ENCODE measurements at places on chromosomes 4 and X.

DNA sequence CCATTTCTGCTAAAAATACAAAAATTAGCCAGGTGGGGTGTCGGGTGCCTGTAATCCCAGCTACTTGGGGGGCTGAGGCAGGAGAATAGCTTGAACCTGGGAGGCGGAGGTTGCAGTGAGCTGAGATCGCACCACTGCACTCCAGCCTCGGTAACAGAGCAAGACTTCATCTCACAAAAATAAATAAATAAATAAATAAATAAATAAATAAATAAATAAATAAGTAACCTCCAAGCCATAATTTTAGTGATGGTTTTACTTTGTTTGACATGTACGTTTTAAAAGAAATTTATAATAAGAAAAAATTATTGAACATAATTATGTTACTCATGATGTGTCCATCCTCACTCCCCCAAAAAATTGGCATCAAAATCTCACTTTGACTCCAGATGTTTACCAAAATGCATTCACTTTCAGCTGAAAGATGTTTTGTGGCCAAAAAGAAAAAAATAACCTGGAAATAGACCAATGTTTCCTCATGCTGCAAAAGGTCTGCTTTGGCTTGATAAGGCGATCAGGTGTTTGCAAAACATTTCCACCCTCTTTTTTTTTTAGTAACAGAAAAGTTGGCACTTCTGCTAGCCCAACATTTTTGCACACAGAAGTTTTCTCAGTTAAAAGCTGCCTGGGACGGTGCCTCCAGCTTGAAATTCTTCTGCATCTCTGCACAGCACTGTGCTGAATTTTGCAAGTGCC, 42.2 kb upstream of the DHRSX start:
- no peak for DNase-seq

- DNase-seq, result no peak
Measured at GRCh38 chr4:72959411-72959810, 110.1 kb downstream of the COX18 start.

DNA sequence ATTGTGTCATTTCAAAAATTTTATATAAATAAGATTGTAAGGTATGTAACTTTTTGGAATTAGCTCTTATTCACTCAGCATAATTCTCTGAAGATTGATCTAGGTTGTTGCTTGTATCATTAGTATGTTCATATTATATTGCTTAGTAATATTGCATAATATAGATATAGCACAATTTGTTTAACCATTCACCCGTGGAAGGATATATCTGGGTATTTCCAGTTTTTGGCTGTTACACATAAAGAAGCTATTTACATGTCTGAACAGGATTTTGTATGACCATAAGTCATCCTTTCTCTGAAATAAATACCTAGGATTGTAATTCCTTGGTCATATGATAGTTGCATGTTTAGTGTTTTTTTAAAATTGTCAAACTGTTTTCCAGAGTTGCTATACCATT, 82.5 kb downstream of the CPEB2 start:
- no peak for DNase-seq

DNA sequence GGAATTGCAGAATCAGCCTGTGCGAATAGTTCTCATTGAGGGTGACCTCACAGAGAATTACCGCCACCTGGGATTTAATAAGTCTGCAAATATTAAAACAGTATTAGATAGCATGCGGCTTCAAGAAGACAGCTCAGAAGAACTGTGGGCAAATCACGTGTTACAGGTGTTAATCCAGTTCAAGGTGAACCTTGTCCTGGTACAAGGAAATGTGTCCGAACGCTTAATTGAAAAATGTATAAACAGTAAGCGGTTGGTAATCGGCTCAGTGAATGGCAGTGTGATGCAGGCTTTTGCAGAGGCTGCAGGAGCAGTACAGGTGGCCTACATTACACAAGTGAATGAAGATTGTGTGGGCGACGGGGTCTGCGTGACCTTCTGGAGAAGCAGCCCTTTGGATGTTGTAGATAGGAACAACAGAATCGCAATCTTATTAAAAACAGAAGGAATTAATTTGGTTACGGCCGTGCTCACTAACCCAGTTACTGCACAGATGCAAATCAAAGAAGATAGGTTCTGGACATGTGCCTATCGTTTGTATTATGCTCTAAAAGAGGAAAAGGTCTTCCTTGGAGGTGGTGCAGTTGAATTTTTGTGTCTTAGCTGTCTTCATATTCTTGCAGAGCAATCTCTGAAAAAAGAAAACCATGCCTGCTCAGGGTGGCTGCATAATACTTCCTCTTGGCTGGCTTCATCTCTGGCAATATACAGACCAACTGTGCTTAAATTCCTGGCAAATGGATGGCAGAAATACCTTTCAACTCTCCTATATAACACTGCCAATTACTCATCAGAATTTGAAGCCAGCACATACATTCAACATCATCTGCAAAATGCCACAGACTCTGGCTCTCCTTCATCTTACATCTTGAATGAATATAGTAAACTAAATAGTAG, 10.7 kb downstream of the BBS12 start:
- no peak for DNase-seq

DNA sequence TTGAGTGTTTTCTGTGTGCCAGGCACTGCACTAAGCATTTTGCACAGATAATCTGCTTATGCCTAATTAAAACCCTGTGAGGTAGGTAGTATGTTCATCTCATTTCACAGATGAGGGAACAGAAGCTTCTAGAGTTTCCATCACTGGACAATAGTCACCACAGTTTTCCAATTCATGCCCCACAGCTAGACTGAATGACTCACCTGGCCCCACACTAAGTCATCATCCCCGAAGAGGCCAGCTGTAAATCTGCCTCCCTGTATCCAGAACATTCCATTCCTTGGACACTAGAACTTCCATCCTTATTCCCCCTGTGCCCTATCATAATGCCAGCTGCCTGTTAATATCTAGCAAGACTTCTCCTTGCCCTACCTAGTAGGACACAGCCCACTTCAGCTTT, 40.9 kb upstream of the NYX start:
- DNase-seq, result no peak

GRCh38 chr4:132227151-132227856, 921.8 kb upstream of the PCDH10 start:
- DNase-seq, result no peak

Data from vagina (tissue), 2 donors.